Chondrocyte (in vitro differentiated cells): ENCODE measurements at places on chromosomes 6 and 20. TPM values are rescaled to one million over a fixed set of nuclear protein-coding genes. Genes with fewer than 3 reads are reported as not detected.

DNA sequence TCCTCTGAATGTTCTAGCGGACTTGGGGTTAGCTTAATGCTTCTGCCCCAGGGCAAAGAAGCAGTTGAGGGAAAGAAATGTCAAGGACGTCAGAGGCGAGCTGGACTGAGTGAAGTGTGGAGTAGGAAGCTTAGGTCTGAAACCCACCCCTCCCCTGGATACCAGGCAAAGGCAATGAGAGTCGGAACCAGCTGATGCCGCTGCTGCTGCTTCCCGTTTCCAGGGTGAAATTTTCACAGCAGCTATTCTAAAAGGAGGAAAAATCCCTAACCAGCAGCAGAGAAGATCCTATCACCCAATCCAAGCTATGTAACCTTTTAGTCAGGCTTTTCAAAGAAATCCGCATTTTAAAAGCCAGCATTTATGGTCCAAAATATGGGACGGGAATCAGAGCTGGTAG is 564.3 kb downstream of the LMBRD1 start:
- DNase-seq, result no peak

DNA sequence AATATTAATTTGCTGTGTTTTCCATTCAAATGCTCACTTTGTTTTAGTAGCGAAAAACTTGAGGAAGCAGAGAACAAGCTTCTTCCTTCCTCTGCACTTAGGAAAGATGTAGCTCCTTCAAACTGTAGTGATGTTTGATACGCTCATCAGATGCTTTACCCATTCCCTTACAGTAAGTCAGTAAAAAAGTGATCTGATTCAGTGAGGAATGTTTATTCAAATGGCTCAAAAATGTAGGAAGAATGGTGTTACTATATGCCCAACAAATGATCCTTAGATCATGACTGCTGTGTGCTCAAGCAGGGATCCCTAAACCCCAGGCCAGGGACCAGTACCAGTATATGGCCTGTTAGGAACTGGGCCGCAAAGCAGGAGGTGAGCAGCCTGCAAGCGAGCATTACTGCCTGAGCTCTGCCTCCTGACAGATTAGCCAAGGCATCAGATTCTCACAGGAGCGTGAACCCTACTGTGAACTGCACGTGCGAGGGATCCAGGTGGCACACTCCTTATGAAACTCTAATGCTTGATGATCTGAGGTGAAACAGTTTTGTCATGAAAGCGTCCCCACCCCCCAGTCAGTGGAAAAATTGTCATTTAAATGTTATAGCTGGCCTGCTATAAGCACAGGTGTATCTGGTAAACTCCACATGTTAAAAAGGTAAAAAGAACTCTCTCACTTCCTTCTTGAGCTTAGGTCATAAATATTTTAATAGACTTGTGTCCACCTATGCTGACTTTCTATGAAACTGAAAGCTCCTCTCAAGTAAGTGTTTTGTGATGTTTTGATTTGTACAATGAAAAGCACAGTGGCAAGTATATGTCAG is 187.2 kb downstream of the FOXC1 start:
- DNase-seq, result no peak

DNA sequence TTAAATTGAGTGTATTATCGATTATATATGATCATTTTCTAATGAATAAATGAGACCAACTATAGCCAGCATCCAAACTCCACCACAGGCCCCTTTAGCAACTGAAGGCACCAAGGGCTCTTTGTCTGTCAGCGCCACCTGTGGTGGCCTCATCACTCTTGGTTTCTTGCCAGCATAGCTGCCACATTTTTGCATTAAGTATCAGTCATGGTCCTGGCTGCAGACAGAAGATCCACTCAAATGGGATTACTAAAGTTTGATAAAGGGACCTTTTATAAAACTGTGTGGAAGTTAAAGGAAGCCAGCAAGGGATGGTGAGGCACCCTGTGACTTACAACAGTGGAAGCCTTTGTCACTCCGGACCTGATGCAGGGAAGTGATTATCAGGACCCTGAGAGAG is 162.9 kb downstream of the C6orf118 start:
- DNase-seq, result no peak

The EPPIN gene
- not detected in 3 replicates for total RNA-seq

The TREML2 gene
- total RNA-seq, result not detected in 3 replicates

The UNC93A gene
- total RNA-seq, result not detected in 3 replicates

The SIRPA gene
- 16.2 to 25.6 TPM (median 24.9 TPM) in 3 replicates for total RNA-seq

- DNase-seq, result no peak
These were observed 9.1 kb upstream of the TLDC2 start for GRCh38 chr20:36866681-36867495.

The ULBP2 gene
- 7.7 to 15.1 TPM (median 13.9 TPM) in 3 replicates for total RNA-seq

- no peak for DNase-seq
These were observed 15.6 kb upstream of the GMPR start for GRCh38 chr6:16222826-16223225.
